ENCODE measurements at places on chromosomes 11 and 22.
A peak's percentile ranks its signal among the peaks of the same experiment; 100 is the strongest.

DNA sequence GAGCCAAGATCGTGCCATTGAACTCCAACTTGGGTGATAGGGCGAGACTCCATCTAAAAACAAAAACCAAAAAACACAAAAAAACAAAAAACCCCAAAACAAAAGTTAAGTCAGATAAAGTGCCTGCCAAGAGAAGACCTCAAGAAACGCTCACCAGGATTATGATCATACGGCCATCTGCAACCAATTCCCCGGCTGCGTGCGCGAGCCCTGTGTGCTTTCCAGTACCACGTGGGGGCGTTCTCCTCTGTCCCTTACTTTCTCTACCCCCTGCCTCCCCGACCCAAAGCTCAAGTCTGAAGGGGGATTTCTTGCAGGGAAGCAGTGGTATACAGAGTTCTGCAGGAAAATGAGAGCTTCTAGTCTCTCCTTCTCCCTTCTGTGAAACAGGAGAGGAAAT lies 10.5 kb upstream of the RPS19BP1 start:
- DNase-seq = peak; percentile 44

DNA sequence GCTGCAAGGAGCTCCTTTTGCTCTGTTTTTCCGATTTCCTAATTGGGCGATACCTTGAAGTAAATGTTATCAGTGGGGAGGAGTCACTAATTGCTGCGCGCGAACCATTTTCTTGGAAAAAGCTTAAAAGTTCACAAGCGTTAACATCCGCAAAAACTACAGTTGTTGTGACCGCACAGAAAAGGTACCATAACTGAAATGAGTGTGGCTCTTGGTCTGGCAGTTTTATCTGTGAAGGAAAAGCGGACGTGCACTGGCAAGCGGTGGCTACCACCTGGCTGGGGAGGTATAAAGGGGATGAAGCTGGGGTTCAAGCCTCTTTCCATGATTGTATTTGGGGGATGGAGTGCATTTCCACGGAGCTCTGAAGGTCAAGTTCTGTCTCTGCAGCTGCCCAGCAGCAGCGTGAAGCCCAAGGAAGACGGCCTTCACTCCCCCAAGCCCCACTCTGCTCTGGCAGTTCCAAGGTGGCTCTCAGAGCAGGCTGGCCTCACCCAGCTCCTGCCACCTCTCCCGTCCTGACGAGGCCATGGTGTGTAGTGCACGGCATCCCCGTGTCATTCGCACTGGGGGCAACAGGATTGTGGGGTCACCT lies 27.5 kb downstream of the MOV10L1 start:
- DNase-seq = no peak

- DNase-seq = peak; percentile 75
Observed at GRCh38 chr11:111922803-111923202, 4.1 kb downstream of the C11orf52 start.

GRCh38 chr11:75338516-75339208 lies 12.8 kb downstream of the ARRB1 start:
- peak; percentile 43 for DNase-seq

- peak; percentile 14 for DNase-seq
Observed at GRCh38 chr11:8867035-8867434, 44.0 kb upstream of the AKIP1 start.

DNA sequence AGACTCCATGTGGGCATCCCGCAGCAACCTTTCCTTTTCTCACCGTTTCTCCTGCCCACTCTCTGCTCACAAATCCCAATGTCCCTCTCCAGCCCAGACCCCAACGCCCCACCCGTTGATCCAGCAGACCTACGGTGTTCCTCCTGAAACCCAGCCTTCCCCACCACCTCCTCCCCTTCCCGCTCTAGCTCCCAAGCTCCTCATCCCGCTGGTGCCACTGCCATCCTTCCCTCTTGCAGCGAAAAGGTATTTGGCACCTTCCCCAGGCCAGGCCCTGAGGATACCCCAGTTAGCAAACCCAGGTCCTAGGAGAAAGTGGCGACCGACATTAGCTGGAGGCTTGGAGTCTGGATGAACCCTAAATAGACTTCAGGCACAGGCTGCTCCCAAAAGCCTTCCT lies 84.0 kb upstream of the RTL6 start:
- DNase-seq = no peak

DNA sequence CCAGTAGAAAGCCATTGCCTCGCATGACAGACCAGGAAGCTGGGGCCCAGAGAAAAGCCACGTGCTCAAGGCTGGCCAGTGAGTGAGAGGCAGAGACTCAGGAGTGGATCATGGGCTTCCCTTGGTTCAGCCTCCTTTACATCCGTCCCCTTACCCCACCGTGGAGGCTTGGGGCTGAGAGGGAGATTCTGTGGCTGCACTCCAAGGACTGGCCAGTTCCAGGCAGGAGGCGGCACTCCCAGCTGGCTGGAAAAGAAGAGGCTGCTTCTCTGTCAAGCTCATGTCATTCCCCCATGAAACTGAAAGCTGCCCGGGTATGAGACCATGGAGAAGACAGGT lies 6.6 kb upstream of the ASCL2 start:
- DNase-seq = no peak

DNA sequence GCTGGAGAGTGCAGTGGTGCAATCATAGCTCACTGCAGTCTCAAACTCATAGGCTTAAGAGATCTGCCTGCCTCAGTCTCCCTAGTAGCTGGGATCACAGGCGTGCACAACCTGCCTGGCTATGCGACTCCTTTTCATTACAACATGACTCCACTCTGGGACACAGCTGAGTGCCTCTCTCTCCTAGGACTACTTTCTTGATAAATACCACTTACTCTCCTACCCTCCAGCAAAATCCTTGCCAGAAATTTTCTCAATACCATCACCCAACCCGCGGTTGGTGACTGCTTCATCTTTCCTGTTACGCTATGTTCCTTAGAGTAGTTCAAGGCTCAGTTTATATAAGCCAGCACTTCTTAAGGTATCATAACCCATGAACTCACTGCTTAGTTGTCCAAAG lies 26.9 kb downstream of the ARFGAP3 start:
- DNase-seq = no peak

- no peak for DNase-seq
Observed at GRCh38 chr11:11894486-11894885, 52.7 kb downstream of the USP47 start.

GRCh38 chr11:126654886-126655806 lies 299.7 kb downstream of the ST3GAL4 start:
- DNase-seq = no peak

DNA sequence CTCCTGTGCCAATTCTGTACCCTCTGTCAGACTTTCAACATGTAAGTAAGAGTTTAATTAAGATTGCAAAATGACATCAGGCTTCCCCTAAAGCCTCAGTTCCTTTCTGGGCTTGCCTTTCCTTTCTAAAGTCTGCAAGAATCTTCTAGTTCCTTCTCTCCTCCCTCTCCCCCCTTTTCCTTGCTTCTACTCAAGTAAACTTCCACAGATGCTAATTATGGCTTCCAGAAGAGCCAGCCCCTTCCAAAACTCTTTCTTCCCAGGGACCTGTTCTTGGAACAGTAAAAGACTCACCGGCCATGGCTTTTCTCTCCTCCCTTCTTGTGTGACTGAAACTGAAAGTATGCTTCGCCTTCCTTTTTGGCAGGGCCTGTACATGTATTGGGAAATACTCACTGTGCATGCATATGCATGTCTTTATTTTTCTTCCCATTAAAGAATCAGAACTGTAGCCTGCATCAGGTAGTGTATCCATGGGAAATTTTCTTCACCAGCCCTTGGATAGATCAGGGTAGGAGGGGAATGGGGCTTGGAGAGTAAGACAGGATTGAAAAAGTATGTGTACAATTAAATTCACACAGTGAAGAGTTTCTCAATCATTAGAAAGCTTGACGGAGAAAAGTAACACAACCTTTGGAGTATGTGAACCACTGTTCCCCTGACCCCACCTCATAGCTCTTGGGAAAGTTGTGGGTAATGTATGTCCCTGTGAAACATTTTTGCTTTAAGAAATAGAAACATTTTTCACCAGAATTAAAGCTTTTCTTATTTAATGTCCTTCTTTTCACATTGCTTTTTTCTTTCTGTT lies at the start of gene CASP1:
TSS of gene CASP1 (minus strand) at position 332 of the 808 bp plus-strand sequence. CDS start at position 301, 31 bp downstream.
- DNase-seq = peak; percentile 92

- DNase-seq = no peak
Observed at GRCh38 chr22:49678842-49679170, 148.9 kb downstream of the BRD1 start.

- DNase-seq = peak; percentile 12
Observed at GRCh38 chr11:131137046-131137445, 220.8 kb upstream of the SNX19 start.

GRCh38 chr11:2902784-2903671 lies 17.5 kb upstream of the CDKN1C start:
- no peak for DNase-seq

DNA sequence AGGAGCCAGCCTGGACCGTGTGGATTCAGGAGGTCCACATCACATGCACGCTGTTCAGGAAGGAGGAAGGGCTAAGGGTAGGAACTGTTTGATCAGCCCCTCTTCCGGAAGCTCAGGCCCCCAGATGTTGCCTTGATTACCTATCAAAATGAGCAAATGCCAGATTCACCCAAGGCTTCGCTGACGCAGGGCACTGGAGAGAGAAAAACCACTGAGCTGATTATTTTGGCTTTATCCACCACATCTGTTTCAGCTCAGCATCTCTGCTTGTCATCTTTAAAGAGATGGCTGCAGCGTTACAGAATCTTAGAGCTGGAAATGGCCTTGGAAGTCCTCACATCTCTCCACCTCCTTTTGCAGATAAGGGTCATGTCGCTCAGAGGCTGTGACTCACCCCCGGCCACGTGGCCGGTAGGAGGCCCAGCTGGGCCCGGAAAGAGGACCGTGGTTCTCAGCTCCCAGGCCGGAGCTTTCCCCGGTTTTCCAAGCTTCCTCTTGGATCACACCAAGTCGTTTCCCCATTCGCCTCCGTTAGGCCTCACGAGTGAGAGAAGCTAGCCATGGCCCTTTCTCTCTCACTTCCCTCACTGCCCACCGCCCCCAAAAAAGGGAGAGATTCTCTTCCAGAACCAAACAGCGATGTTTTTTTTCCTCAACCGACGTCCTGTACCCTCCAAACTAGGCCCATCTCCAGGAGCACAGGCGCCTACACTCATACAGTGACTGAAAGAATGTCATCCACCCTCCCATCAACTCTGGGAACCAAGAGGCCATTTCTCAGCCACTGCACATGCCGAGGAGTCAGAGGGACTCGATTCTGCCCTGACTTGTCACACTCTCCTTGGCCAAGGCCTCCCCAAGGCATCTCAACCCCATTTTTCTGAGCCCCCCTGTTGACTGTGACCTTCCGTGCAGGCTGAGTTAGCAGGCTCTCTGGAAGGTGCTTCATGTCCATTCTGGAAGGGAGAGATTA lies 37.6 kb downstream of the LIF start:
- DNase-seq = no peak

GRCh38 chr11:107598225-107599139 lies 7.5 kb downstream of the ELMOD1 start:
- DNase-seq = peak; percentile 34

- no peak for DNase-seq
Observed at GRCh38 chr11:30041171-30041570, 24.3 kb upstream of the KCNA4 start.

DNA sequence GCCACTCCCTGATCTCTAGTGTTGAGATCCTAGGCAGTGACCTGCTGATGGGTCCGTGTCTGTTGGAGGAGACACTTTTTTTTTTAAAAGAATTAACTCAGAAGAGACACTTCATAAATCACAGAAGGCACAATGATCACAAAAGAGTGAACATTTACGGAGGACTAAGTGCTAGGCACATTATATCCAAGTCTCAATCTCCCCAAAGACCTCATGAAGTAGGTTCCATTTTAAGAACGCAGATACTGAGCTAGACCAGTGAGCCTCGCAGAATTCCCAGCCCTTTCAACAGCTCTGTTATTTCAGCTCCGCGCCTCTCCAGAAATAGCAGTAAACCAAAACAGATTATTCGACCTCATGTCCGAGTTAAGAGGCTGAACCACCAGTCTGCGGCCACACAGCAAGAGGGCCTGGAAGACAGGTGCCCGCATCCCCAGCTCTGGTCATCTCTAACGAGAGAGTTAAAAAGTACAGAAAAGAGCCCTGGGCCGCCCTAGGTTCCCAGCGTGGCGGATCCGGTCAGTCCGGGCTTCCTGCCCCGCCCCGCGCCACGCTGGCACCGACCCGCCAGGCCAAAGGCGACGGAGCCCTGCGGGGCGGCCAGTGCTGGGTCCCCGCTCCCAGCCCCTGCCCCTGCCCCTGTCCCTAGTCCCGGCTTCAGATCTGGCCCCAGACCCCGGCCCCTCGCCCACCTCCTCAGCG lies 612 bp downstream of the XBP1 start:
- peak; percentile 57 for DNase-seq

DNA sequence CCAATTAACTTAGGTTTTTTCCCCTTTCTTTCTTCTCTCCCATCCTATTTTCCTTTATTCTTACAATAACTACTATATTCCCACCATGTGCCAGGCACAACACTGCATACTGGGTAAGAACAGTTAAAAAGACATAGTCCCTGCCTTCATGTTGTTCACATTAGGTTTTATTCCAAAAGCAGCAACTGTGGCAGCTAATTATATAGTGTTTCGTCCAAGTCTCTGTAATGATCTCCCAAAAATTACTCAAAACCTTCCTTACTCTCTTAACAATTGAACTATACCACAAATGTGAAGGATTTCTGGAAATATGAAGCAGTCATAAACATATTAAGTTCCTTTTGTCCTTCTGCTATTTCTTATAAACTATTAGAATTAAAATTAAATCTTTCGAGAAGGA lies 184.1 kb upstream of the C11orf58 start:
- no peak for DNase-seq

DNA sequence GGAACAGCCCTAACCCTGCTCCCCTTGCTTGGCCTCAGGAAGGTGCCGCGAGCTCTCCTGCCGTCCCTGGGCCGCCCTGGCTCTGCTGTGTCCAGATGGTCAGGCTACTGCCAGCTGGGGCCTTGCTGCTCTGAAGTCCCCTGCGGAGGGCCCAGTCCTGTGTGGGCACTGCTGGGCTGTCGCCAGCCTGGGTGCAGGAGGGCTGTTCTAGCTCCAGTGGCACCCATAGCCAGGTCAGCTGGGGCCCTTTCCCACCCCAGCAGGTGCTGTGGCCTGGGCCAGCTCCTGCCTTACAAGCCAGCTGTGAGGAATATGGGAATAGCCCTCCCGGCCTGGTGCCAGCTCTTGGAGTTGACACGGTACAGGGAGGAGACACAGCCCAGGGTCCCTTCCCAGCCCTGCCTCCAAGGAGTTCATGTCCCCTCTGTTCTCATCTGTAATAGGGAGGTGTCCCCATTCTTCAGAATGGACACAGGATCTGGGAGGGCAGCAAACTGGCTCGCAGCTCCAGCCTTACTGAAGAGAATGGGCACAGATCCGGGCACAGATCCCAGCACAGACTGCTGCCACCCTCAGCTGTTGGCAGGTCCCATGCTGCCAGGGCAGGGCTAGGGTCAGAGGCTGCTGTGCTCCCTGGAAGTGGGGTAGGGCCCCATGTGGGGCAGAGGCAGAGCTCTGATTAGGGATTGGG lies 3.9 kb downstream of the DERL3 start:
- no peak for DNase-seq

- DNase-seq = no peak
Observed at GRCh38 chr11:128776069-128776423, 82.2 kb downstream of the FLI1 start.
